ENCODE measurements at places on chromosomes 12 and 14.
A peak's percentile ranks its signal among the peaks of the same experiment; 100 is the strongest.

DNA sequence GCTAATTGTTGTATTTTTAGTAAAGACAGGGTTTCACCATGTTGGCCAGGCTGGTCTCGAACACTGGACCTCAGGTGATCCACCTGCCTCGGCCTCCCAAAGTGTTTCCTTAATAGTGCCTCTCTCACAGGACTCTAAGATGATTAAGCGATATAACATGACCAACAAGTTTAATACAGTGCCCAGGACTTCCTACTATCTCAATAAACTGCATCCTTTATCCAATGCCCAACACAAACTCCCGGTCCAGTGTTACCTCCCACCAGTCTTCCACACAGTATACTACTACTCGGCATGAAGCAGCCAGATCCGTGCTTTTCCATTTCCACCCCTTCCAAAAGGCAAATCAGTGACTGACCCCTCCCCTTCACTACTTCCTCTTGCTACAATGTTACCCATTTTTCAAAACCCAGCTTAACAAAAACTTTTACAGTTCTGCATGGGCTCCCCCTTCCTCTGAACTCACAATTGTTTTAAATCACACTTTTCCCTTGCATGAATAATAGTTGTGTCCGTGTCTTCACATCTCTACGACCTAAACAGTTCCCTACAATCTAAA lies 900 bp downstream of the NOP2 start:
- DNase-seq = no peak

- no peak for DNase-seq
Measured at GRCh38 chr12:122228092-122228491, 2.2 kb upstream of the DIABLO start.

DNA sequence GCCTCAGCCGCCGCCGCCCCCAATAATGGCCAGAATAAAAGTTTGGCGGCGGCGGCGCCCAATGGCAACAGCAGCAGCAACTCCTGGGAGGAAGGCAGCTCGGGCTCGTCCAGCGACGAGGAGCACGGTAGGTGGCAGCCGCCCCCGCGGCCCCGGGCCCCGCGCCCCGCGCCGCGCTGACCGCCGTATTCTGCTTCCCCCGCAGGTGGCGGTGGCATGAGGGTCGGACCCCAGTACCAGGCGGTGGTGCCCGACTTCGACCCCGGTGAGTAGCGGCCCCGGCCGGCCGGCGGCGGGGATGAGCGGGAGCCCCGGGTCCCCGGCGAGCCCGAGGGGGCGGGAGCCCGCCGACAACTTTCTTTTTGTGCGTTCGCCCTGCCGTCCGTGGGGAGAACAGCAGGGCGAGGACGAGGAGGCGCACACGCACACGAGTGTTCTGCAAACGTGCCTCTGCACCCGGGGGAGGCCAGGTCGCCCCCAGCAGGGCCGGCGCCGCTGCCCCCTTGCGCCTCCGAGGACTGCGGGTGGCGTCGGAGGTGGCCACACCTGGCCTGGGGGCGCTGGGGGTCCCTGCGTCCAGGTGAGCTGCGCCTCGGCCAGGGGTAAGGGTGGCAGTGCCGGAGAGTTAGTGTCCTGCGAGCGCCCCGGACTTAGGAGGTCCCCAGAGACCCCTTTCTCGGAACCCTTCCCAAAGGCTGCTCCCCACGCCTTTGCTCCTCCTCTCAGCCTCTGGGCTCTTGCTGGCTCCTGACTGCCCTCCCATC lies 794 bp downstream of the RCOR1 start:
- peak; percentile 27 for DNase-seq

DNA sequence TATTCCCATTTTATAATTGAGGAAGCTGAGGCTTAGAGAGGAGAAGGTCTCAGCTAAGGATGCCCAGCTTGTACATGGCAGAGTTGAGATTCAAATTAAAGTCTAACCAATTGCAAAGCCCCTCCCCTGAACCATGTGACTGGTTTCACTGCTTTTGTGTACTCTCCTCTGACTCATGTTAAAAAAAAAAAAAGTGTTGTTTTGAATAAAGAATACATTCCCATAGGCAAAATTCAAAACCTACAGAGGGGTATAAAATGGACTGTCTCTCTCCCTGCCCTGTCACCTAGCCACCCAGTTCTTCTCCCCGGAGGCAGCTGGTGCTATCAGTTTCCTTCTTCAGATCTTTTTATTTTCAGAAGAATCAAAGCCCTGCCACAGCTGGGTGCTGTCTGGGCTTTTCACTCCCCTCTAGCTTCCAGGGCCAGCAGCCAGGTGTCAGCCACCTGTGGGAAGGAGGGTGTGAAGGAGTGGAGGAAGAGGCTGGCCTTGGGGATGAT lies 5.4 kb downstream of the PSMD9 start:
- DNase-seq = no peak

DNA sequence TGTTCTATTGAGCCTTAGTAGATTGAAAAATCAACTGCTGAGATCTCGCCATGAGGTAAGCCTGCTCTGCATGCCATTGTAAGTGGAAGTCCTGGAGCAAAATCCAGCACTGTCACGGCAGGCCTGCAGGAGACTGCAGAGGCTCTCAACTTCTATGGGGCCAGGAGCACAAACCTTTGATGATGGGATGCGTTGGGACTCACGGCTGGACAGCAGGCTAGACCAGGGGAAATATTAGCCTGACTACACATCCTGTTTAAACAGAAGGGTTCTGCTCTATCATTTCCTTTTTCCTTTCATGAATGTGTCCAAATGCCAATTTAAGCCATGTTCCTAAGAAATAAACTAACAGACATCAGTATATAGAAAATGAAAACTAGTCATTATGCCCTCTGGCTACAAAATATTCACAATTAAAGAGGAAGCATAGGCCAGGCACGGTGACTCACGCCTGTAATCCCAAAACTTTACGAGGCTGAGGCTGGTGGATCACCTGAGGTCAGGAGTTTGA lies 33.9 kb upstream of the RASSF8 start:
- no peak for DNase-seq

GRCh38 chr12:81329085-81329484 lies 251.2 kb downstream of the ACSS3 start:
- DNase-seq = no peak

GRCh38 chr12:68356986-68357385 lies 24.8 kb upstream of the MDM1 start:
- DNase-seq = no peak
